ENCODE measurements at places on chromosomes 7 and 10. TPM values are rescaled to one million over a fixed set of nuclear protein-coding genes. Genes with fewer than 3 reads are reported as not detected.

Gene HOXA10
- total RNA-seq: 34.3 TPM

GRCh38 chr10:68492118-68492517 is 20.3 kb upstream of the DNA2 start:
- no peak for DNase-seq

DNA sequence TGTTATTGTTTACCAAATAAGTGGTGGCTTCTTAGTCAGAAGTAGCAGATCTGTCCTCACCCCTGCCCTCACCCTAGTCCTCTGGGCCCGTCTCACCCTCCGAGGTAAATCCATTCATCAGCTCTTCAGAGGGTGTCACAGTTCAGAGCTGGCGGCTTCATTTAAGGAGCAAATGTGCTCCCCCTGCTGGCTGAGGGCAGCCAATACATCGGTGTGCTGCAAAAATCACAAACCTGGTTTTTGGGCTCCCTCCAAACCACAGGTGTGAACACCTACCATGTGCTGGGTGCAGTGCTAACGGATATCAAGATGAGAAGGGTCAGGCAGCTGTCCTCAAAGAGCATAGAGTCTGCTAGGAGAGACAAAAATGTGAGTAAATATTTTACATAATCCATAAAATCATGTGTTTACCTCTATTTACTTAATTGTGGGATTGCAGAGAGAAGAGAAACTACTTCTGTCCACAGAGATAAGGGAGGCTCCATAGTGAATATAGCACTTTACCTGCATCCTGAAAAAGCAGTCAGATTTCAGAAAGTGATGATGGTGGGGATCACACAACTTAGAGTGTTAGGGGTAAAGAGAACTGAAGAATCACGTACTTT is 15.5 kb upstream of the CRTAC1 start:
- peak; percentile 38 for DNase-seq

Gene ATOH7
- not detected for total RNA-seq

Gene MINDY4
- 2.6 TPM for total RNA-seq

GRCh38 chr10:79192677-79193003 is 123.9 kb downstream of the ZMIZ1 start:
- DNase-seq: peak; percentile 74
